Hepatic stellate cell (primary cell): ENCODE measurements at places on chromosomes 1 and 21.

DNA sequence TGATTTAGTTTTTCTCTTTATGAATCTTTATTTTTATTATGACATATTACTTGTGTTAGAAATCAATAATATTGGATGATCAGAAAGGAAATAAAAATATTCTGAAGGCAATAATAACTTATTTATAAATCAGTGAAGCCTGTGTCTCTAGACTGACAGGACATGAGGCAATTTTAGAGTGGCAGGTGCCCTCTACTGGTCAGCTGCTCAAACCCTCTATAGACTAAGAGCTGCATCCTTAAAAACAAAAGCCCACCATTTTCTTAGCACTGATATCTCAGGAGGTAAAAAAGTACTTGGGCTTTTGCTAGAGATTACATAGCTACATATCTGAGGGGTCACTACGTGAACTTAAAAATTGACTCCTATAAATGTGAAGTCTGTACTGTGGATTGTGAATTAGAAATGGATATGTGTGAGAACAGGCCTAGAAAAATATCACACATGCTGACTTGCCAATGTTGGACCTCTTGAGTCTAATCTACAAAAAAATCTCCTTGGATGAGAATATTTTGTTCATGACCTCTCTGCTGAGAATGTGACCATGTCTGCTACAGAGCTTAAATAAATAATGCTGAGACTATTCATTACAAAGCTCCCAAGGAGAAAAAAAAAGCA lies 597.9 kb upstream of the ADAMTS5 start:
- peak; percentile 18 for DNase-seq

DNA sequence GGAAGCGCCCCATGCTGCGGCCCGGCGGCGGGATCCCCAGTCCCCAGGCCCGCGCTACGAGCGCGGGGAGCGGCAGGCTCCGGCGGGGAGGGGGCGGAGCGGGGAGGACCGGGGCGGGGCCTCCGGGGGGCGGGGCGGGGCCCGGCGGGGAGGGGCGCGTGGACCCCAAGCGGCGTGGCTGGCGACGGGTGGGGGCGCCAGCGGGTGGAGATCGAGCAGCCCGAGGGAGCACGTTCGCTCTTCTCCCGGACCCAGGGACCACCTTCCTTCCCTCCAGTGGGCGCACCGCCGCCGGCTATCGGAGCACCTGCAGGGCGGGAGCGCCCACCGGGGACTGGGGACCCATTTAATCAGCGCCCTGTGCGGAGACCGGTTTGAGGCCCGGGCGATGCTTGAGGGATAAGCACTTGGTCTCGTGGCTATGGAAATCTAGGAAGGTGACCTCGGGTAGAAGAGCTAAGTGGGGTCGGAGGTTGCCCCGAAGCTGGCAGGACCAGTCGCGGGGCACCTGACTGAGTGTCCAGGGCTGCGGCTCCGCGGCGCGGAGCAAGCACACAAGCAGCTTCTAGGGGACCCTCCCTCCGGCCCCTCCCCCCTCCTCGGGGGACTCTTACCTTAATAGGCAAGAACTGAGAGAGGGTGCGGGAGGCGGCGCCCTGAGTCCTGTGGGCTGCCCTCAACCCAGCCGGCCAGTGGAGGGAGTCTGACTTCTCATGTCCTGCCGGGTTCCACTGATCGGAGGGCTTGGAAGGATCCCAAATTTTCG lies at the start of gene TSPAN2:
TSS of gene TSPAN2 (minus strand) at position 84 of the 766 bp plus-strand sequence. CDS start at position 13, 71 bp downstream.
- DNase-seq, result peak; percentile 24

DNA sequence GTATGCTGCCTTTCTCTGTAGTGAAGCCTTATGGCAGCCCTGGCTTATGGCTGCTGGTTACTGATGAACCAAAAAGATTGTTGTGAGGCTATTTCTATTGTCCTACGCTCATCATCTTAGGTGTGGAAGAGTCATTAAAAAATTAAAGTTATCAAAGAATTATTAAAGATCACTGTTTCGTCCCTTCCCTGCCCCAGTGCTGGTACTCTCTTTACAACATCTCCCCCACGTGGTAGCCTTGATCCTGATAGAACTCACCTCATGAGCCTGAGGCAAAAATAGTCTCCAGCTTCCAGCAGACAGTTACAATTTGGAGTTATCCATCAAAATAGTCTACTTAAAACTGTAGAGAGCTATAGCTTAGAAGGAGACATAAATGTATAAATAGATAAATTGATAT lies 201.5 kb downstream of the S1PR1 start:
- DNase-seq, result no peak

- DNase-seq, result no peak
Measured at GRCh38 chr1:26291939-26292338, 12.1 kb downstream of the SH3BGRL3 start.

- DNase-seq, result no peak
Measured at GRCh38 chr21:42338729-42339715, 11.8 kb downstream of the TFF2 start.

DNA sequence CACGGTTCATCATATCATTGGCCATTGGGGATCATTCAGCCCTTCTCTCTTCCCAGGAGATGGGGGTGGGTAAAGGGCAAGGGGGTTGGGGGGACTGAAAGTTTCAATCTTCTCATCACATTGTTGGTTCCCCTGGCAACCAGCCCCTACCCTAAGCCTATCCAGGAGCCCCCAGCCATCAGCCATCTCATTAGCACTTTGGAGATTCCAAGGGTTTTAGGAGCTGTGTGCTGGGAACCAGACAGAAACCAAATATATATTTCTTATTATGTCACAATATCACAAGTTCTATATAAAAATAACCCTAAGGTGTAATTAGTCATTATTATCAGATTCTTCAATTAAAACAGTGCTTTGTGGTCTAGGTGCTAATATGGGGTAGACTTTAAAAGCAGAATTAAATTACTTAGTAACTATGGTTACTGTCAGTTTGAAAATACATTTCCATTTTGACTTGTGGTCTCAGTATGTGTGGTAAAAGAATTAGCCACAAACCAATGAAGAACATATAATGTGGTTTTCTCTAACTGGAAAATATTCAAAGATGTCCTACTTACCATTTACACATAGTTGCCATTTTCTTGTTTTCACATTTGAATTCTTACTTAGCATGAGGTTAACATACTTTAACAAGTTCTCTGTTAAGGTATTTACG lies 28.1 kb downstream of the IL23R start:
- DNase-seq, result no peak

DNA sequence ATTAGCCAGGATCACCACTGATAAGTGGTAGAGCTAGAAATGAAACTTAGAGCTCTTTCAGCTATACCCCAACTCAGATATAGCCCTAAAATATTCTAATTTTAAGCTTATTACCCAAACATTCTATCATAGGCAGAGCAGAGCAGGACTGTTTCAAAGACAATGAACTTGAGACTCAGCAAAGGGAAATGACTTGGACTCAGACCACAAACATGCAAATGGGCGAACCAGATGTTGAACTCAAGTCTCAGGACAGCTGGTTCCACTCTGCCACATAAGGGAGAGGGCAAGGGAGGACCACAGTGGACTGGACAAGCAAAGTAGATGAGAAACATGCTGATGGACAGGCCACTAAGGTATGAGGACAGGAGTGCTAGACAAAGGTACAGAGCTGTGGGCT lies 315.3 kb downstream of the OMA1 start:
- no peak for DNase-seq

DNA sequence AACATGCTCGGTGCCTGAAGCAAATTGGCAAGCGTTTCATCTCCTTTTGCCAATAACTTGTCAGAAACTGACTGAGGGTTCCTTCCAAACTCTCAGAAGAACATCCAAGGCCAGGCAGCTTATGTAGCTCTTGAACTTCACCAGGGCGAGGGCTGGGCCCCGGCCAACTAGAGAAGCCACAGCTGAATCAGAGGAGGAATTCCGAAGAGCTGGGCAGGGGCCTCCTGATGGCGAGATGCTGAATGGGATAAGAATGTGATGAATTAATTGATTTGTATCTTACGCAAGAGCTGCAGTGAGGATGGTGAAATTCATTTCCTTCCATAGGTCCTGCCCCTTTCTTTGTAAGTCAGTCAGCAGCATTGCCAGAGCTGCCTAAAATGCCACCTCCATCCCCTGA lies 345.8 kb downstream of the KIF26B start:
- peak; percentile 26 for DNase-seq

DNA sequence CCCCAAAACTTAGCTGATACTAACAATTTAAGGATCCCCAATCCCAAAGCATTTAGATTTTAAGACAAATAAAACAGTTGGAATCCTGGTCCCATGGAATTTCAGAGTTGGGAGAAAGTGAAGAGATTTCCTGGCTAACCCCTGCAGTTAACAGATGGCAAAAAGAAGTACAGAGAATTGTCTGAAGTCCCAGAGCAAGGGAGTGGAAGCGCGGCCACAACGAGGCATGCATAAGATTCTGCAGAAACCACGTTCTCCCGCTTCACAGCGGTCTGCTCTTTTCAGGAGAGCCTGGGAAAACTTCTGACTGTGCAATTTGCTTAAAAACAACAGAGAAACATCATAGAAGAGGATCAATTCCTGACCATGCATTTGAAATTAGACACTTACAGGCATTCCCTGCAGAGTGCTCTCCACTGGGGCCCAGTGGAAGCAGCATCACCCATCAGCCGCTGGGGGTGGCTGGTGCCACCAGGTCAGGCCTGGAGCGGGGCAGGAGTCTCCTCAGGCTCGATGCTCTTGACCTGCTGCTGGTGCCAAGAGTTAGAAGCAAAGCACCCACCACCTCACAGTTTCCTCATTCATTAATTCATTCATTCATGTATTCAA lies 226.7 kb upstream of the POU3F1 start:
- DNase-seq, result no peak

DNA sequence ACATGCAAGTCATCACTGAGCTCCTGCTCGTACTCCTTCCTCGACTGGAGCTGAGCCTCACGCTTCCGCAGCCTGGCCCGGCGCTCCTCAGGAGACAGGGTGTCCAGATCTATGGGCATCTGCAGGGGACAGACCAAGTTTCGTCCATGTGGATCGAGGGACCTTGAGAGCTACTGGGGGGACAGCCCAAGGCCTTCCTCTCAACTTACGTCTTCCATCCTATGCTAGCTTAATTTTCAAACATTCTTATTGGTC lies 2.4 kb downstream of the MRPL55 start:
- no peak for DNase-seq

DNA sequence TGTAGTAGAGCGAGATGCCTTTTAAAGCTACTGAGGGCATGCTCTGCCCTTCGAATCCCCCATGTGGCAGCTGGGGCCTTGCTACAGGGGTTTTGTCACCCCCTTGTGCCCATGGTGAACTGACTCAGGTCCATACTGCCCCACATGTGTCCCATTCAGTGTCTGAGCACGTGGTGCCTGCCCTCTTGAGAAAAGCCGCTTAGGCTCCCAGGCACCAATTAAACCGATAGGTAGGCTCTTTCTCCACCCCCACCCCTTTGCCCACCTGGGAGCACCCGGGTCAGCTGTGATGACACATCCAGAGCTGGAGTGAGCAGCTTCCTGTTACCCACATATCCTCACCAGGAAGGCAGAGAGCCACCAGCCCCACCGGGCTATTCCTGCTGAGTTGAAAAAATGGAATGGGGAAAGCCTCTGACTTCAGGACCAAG lies 30.5 kb downstream of the TMCC2 start:
- DNase-seq, result no peak

GRCh38 chr1:201751872-201752271 lies 77.1 kb upstream of the IPO9 start:
- no peak for DNase-seq

GRCh38 chr1:236835491-236835890 lies 40.4 kb downstream of the MTR start:
- DNase-seq, result no peak

DNA sequence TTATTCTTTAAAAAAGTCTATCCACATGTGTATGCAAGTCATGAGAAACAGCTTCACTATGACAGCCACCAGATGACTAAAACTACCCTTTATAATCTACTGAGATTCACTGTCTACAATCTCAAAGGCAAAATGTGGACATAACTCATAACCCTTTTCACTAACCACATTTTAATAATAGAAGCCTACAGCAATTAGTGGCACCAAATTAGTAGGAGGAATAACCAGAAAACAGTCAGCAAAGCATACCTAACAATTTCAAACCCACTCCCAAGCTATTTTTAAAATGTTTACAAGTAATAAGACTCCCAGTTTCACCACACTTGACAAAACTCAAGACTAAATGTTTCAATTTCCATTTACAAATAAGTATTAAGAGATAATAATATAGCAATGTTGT lies 442.9 kb downstream of the PTPRC start:
- no peak for DNase-seq

- no peak for DNase-seq
Measured at GRCh38 chr1:21685946-21686678, 17.0 kb upstream of the RAP1GAP start.

DNA sequence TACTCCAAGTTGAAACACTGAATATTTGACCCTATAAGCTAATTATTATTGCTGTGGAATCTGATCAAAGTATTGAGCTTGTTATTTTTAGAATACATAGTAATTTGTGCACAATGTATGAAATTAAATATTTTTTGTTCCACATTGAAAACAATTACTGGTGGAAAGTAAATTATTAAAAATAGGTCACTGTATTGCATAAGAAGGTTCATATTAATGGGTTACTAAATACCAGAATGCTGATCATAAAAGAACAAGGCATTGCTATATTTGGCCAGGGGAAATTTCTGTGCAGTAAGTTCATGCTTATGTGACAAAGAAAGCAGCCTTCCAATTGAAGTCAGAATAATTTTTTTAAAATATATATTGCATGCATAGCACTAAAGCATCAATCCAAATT lies 159.4 kb downstream of the TPR start:
- no peak for DNase-seq

DNA sequence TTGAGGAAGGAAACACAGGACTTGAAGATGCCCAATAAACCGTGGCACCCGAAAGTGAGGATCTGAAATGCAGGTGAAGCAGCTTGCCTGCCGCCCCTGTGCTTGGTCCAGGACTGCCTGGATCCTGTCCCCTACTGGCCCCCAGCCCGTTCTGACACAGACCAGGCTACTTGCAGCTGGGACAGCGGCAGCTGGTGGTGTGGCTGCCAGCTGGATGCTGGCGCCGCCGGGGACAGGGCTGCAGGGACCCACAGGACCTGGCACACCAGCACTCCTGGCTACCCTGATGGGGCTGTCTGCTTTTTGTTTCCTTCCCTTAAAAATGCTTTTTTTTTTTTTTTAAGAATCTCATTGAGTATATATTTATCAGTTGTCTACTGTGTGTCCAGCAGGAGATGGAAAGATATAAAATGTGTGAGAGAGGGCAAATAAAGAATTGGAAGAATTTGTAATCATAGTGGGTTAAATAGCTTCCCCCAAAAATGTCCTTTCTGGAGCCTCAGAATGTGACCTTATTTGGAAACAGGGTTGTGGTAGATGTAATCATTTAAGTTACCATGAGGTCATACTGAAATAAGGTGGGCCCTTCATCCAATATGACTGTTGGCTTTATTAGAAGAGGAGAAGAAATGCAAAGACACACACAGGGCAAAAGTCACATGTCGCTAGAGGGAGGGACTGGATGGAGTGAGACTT lies 165.6 kb downstream of the DSCAM start:
- no peak for DNase-seq

DNA sequence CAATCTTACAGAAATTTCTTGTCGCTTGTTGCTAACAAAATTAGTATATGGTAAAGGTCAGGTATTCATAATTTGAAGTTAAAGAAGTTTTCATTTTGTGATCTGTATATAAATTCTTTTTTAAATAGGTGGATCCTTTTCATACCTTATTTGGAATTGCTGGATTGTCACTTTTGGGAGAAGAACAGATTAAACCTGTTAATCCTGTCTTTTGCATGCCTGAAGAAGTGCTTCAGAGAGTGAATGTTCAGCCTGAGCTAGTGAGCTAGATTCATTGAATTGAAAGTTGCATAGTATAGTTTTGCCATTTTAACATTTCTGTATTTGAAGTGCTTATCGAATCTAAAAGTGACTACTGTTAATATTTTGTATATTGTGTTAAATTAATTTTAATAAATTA lies 2.3 kb upstream of the MSH4 start:
- no peak for DNase-seq

- DNase-seq, result no peak
Measured at GRCh38 chr1:25804244-25804963, 4.4 kb downstream of the SELENON start.
